CD4-positive, alpha-beta T cell treated with Interleukin-2 at 100 ng/mL for 4 hours (primary cell): ENCODE measurements at places on chromosomes 2 and 18.

DNA sequence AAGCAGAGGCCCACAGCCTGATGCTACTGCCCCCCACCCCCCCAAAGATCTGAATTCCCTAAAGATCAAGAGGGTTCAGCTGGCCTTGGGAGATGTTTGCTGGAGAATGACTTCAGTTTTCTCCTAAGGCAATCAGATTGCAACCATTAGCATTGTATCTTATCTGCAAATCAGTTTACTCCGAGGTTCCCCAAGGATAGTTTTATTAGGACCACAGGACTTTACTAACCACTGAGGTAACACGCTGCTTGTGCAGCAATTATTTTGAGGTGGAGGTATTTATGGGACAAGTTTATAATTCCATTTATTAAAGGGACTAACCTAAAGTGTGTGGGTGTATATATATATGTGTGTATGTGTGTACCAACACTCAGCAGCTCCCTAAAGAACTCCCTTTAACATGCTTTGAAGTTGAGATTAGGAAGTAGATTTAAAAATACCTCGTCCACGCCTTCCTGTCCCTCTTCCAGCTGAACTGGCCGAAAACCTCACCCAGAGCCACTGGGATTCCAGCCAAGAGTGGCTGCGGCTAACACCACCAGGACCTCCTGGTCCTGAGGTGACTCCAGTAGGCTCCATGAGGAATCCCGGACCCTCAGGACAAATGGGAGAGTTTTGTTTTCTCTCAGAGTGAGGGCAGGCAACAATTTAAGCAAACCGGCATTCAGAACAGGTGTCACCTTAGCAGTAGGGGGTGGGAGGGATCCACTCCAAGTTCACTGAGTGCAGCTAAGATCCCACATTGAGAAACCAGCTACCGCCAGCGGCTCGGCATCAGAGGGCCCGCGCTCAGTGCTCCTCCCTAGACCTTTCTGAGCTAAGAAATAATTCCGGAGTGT is 3.0 kb upstream of the DLX1 start:
- DNase-seq: no peak

GRCh38 chr2:166344286-166345113 is 31.2 kb downstream of the SCN9A start:
- DNase-seq: no peak

DNA sequence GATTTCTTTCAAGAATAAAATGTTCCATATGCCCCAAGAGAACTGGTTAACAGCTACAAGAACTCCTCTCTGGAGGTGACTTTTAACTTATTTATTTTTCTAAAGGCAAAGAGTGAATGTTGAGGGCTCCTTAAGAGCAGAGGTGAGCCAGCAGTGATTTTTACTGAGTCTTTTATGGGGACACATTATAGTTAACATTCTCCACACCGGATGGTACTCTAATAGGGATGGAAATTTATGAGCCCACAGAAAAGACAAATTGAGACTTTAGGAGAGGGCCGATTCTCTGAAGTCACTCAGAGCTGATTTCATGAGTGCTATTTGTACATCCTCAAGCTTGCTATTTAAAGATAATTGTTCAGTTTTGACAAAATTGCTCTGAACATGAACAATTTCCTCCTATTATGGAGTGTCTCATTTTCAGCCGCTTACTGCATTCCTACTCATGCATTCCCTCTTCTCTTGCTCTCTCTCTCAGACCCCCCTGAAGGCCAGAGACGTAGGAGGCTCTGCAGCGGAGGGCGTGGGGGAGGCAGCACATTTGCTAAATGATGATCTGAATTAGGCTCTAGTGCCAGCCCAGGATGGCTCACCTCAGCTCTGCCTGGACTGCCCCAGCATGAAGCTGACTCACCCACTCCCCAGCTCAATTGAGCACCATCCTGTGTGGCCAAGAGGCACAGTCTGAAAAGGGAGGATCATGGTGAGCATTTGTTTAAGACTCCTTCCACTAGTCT is 5.9 kb upstream of the RPL37A start:
- DNase-seq: no peak

DNA sequence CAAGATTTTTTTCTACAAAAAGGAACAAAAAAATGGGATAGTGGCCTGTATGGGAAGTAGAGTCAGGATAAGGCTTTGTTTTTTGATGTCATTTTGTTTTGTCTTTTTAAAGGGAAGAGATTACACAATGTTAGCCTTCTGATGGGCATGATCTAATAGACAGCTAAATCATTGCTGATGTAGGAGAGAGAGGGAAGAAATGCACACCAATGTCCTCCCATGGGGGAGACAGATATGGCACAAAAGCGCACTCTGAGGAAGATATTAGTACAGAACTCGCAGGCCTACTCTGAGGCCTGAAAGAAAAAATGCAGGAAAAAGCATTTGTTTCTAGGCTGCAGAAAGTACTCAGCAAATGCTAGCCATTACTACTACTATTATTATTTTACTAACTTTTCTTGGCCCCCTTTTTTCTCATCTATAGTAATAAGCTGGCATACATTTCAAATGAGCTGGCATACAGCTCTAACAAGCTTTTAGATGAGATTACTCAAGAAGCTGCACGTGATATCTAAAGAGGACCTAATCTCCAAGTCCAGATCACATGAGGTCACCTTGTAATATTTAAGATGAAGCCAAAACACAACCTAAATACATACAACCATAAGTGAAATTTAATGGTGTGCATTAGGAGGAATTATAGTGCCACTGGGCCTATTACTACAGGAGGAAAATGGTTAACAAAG is 269.4 kb upstream of the TANK start:
- no peak for DNase-seq

DNA sequence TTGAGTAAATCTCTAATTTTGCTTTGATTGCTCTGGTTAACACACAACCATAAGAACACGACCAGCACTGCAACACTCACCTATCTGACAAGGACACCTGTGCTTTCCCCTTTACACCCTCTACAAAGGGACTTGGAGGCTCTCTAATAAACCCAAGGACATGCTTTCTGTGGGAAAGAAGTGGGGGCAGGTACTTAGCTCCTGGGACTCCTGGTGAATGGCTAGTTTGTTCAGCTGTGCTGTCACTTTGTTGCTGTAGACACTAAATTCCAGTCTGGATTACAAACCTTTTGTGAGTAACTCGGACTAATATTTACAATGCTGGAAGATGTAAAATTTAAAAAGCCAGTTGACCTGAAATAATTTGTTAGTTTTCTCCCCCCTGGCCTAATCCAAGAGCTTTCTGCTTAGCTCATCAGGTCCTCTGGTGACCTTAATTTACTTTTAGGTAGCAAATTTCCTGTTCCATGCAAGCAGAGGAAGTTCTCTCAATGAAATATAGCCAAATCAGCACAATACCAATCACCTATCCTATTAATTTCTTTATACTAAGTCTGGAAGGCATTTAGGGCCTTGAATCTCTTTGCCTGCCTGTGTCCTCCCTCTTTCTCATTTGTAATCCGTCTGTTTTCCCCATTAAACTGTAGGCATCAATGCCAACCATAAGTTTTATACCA is 67.5 kb downstream of the PLCL1 start:
- DNase-seq: no peak

- no peak for DNase-seq
These were observed 90.8 kb downstream of the DSEL start for GRCh38 chr18:67425672-67426071.

GRCh38 chr2:108220942-108221541 is 18.7 kb upstream of the SULT1C3 start:
- DNase-seq: no peak

DNA sequence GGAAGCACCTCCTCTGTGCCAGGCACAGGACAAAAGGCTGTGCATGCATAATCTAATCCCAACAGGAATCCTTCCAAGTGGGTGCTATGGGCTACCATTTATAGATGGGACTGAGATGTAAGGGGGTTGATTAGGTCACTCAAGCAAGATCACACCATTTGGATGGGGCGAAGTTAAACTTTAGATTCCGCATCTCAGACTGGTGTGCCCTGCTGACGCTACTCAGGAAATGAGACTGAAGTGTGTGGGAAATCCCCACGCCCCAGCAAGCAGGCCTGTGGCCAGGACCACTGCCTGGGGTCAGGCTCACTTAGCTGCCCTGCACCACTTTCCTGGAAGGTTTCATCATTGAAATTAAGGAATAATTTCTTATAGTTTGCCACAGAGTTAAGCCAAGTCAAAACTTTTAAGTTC is 70.5 kb upstream of the PPP1CB start:
- peak; percentile 75 for DNase-seq
